ENCODE measurements at places on chromosomes 11 and 22. TPM values are rescaled to one million over a fixed set of nuclear protein-coding genes. Genes with fewer than 3 reads are reported as not detected.

GRCh38 chr11:88360141-88360540 is 22.6 kb upstream of the CTSC start:
- DNase-seq, result no peak
- H3K36me3 ChIP-seq, result no peaks in the 10 kb centered on the region
- no peaks in the 10 kb centered on the region for H3K27me3 ChIP-seq
- H3K27ac ChIP-seq, result no peak overlapping the region

GRCh38 chr11:291281-292210 is 2.6 kb downstream of the PGGHG start:
- H3K27ac ChIP-seq, result no peak overlapping the region
- no peak for DNase-seq
- no peaks in the 10 kb centered on the region for H3K36me3 ChIP-seq
- H3K4me1 ChIP-seq, result peaks cover 29% of the 10 kb centered on the region
- H3K4me3 ChIP-seq, result no peak overlapping the region

UBQLN3 gene
- not detected for total RNA-seq

DNA sequence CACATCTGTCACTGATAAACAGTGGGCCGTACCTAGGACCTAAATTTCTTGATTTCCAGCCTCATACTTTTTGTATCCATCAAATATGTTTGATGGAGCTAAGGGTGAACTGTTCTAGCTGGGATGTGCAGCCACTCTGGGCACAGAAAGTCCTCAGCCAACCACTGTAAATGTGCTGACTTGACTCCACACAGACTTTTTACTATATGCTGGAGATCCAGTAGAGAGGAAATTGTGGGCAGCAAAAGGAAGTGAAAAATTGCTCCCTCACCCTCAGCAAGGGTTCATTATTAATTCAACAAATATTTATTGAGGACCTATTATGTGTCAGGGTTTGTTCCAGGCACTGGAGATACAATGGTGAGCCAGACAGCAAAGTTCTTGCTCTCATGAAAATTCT is 54.2 kb upstream of the AMPD3 start:
- H3K27me3 ChIP-seq, result no peaks in the 10 kb centered on the region
- no peak overlapping the region for H3K27ac ChIP-seq
- H3K4me1 ChIP-seq, result no peaks in the 10 kb centered on the region
- DNase-seq, result no peak
- H3K36me3 ChIP-seq, result no peaks in the 10 kb centered on the region
- no peak overlapping the region for H3K4me3 ChIP-seq
